ENCODE measurements at places on chromosomes 4 and X.
A peak's percentile ranks its signal among the peaks of the same experiment; 100 is the strongest.

- peak; percentile 77 for DNase-seq
Measured at GRCh38 chr4:86895692-86896488, 3.7 kb upstream of the C4orf36 start.

GRCh38 chrX:142999199-142999701 is 26.5 kb upstream of the SPANXN4 start:
- no peak for DNase-seq

DNA sequence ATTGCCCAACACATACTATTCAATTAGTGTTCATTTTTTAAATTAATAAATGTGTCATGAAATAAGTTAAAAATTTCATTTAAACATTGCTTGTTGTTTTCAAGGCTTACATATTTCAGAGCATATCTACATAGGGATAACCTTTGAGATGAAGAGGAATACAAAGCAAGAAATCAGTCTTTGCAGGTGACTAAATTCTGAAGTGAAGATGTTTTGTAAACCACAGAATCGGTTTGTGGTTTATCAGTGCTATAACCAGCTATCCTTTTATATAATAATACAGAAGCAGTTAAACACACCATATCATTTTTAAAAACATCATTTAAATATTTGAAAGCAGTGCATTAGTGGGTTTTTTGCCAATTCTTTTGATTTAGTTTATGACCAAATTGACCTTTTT is 26.9 kb downstream of the FAM241A start:
- DNase-seq, result no peak

GRCh38 chrX:124028182-124028581 is 66.7 kb downstream of the STAG2 start:
- DNase-seq, result peak; percentile 34

GRCh38 chr4:1451752-1452122 is 45.5 kb upstream of the NKX1-1 start:
- DNase-seq, result no peak

DNA sequence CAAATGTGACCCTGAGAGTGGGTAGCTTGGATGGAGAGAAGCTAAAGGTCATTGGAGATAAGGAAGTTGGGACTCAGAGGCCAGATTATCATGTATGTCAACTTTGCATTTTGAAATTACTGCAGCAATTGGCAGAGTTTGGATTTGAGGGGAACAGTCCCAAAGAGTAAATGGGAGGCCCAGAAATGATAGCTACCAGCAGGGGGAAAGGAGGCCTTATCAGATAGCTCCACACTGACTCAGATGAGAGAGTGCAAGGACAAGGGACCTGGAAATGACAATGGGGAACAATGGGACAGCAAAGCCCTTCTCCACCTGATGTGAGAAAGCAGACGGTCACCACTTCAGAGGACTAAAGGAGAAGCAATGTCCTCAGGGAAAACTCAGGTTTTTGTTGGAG is 201.5 kb upstream of the JADE1 start:
- DNase-seq, result no peak

- DNase-seq, result no peak
Measured at GRCh38 chrX:139798701-139799100, 90.7 kb upstream of the MCF2 start.

DNA sequence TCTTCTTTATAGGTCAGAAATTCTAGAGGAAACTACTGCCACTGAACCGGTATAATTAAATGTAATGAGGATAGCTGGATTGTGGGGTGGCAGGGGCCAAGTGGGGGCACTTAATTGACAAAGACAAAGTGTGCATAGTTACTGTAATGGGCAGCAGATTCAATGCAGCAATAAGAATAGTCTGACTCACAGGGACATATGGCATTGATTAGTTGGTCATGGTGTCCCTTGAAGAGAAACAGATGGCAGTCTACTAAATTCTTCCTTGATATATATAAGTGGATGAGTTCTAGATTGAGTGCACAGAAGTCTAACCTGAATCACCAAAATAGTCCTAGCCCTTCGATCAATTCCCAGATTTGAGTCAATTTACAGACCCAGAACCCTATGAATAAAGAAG is 31.6 kb downstream of the ETDC start:
- DNase-seq, result peak; percentile 71
